ENCODE measurements at places on chromosomes 5 and 9.

- DNase-seq, result no peak
Measured at GRCh38 chr5:178237431-178238312, 5.1 kb upstream of the PHYKPL start.

- DNase-seq, result no peak
Measured at GRCh38 chr9:114894206-114894605, 36.2 kb downstream of the TNFSF8 start.

- DNase-seq, result no peak
Measured at GRCh38 chr5:14408969-14409586, 172.5 kb upstream of the OTULINL start.

GRCh38 chr9:3687145-3687544 lies 161.3 kb upstream of the RFX3 start:
- DNase-seq, result no peak

DNA sequence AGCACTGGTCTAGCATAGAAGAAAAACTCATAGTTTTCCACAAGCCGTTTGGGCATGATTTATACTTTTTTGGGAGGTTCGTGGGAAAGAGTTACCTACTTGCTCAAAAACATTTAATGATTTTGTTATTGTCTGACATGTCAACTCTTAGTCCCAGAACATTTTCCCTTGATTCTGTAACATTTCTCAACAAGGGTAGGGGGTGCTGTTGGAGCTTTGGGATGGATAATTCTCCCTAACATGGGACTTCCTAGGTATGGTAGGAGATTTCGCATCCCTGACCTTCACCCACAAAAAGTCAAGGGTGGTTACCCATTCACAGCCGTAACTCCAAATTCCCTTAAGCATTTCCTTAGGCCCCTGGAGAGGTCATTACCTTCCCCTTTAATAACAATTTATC lies 378.0 kb downstream of the YTHDC2 start:
- DNase-seq, result no peak

DNA sequence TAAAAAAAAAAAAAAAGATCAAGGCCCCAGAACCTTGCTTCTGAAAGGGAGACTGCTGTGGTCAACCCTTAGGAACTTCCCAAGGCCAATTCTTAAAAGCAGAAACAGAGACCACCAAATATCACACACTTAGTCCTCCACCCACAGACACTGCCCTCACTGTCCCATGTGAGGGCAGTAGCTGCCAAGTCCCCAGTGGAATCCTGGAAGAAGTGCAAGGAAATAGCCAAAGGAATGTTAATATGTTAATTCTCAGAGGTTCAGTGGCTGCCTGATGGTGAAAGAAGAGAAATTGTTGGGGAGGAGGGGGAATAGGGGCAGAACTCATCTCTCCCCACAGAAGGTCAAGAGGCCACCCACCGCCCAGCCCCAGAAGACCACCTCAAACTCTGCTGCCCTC lies 23.1 kb downstream of the FSTL4 start:
- DNase-seq, result no peak

GRCh38 chr5:148437249-148437648 lies 53.5 kb downstream of the FBXO38 start:
- DNase-seq, result no peak

DNA sequence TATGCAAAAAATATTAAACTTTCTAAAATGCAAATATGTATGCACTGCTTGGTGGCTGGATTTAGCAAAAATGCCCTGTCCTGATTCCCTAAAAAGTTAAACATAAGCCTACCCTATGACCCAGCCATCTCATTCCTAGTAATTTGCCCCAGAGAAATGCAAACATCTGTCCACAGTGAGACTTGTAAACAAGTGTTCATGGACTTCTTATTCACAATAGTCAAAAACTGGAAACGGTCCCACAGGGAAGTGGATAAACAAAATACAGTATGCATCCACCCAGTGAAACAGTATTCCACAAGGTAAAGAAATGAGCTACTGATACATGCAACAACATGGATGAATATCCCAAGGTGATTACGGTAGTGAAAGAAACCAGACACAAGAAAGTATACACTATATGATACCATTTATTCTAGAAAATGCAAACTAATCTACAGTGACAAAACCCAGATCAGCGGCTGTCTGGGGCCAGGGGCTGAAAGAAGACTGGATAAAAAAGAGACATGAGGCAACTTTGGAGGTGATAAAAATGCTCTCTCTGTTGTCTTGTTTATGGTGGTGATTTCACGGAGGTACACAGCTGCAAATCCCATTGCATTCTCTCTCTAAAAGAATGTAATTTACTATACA lies 277.3 kb downstream of the GLIS3 start:
- no peak for DNase-seq

GRCh38 chr5:168434746-168435321 lies 51.4 kb upstream of the RARS1 start:
- DNase-seq, result peak; percentile 65

- DNase-seq, result no peak
Measured at GRCh38 chr9:100303747-100304146, 49.0 kb downstream of the TEX10 start.

GRCh38 chr9:5518937-5519319 lies 8.6 kb downstream of the PDCD1LG2 start:
- no peak for DNase-seq

- no peak for DNase-seq
Measured at GRCh38 chr5:164742025-164742424, 1236.6 kb downstream of the MAT2B start.

GRCh38 chr5:76626738-76627137 lies 3.5 kb upstream of the F2RL2 start:
- no peak for DNase-seq

- no peak for DNase-seq
Measured at GRCh38 chr5:8958602-8959001, 587.3 kb downstream of the SEMA5A start.

DNA sequence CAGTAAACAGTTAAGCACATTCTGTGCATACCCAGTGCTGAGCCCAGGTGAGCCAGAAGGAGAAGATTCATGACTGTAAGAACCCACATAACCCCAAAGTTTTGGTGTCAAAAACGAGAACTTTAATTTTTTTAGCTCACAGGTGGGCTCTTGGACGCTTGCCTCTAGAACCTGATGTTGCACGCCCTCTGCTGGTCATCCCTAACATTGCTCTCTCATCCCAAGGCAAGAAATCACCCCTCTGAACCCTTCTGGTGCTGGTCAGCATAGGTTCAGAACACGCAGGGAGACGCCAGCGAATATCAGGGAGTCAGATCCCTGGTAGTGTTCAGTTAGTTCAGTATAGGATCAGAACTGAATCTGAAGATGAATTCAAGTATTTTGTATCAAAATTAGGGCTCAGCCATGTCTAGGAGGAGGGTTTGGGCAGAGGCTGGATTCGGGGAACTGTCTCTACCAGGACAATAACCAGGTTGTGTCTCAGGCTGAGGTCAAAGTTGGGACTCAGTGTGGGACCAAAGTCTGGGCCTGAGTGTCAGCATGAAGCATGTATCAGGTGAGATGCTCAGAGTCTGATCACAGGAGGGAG lies 4.1 kb upstream of the DNAJB5 start:
- DNase-seq, result no peak

DNA sequence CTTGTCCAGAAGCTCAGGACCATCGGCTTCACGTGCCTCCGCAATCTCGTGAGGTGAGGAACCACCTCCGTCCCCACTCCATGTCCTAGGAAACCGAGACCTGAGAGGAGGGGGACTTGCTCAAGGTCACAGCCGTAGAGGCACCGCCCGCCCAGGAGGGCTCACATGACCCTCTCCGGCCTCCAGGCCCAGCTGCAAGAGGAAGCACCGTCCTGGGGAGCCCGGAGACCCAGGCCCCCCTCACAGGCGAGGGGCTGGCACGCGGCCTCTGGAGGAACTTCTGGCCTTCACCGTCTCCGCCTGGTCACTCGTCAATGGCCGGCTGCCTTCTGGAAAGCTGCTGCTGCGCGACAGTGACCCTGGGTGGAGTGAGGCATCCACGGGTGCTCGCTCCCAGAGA lies 24.2 kb downstream of the FAM78A start:
- no peak for DNase-seq
